Stromal cell of bone marrow (primary cell): ENCODE measurements at places on chromosomes 4 and X.

- DNase-seq: no peak
Measured at GRCh38 chr4:140637836-140638235, 69.1 kb upstream of the UCP1 start.

DNA sequence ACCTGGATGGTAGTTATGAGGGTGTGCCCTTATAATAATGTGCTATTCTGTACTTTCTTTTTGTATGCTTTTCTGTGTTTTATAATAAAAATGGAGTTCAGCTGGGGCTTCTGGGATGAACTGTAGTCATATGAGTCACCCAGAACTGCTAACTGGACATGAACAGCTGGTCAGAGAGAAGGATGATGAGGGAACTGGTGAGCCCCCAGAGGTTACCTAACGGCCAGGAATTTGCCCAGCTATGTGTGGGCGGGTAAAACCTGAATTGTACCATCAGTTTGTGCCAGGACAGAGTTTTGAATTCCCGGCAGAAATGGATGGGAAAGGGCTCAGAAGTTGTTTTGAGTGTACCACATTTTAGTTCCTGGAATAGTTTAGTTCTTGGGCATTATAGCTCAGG, 138.0 kb upstream of the USP9X start:
- peak; percentile 15 for DNase-seq

DNA sequence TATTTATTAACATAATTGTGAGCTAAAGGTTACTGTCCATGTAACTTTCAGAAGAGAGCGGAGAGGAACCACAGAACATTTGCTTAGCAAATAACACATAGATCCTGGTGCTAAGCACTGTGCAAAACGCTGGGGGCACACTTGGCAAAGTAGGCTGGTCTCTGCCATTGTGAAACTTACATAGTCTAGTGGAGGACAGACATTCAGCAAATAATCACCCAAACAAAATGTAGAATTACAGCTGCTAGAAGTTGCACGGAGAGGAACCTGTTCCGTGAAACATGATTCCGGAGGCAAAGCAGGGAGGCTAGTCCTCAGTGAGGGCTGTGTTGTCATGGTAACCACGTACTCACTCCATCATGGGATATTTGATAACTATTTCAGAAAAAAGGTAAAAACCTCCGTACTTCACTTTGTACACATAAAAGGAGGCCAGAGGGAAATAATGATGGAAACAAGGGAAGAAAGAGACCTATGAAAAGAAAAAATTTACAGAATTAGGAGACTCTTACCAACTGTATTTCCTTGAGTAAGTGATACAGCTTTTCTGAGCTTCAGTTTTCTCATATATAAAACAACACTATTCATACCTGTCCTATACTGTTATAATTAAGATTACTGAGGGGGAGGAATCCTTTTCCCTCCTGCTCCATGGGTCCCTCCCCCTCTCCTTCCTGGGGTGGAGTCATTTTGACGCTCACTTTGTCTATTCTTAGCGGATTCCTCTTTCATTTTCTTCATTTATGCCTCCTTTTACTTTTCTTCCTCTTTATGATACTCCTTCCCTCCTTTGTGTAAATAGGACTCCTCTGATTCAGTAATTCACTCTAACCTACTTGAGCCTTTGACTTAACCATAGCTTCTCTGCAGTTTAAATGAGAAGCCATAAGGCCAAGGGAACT, 825 bp upstream of the RASGEF1B start:
- DNase-seq: no peak

DNA sequence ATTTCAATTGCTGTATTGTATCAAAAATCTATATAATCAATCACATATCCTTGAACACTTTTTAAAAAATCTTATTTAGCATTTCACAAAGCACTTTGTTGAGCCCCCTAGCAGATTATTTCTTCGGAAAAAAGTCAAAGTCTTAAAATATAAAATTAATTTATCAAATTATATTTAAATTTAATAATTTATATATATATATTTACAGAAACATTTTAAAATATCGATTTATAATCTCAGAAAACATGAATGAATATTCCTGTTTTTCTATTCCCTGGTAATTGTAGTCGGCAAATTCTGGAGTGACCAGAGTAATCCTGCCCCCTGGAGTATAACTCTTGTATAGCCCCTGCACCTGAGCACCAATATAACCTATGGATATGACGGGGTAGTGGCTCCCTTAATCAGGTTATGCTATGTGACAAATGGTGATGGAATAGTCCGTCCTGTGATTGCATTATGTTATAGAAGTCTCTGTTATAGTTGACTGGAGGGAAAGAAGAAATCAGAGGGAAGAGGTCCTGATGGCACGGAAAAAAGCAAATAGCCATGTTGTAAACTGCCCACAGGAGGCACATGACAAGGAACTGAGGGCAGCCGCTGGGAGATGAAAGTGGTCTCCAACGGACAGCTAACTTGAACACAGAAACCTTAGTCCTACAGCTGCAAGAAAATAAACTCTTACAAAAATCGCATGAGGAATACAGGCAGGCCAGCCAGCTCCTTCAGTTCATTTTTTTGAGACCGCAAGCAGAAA, 1092.3 kb downstream of the ARAP2 start:
- DNase-seq: no peak

DNA sequence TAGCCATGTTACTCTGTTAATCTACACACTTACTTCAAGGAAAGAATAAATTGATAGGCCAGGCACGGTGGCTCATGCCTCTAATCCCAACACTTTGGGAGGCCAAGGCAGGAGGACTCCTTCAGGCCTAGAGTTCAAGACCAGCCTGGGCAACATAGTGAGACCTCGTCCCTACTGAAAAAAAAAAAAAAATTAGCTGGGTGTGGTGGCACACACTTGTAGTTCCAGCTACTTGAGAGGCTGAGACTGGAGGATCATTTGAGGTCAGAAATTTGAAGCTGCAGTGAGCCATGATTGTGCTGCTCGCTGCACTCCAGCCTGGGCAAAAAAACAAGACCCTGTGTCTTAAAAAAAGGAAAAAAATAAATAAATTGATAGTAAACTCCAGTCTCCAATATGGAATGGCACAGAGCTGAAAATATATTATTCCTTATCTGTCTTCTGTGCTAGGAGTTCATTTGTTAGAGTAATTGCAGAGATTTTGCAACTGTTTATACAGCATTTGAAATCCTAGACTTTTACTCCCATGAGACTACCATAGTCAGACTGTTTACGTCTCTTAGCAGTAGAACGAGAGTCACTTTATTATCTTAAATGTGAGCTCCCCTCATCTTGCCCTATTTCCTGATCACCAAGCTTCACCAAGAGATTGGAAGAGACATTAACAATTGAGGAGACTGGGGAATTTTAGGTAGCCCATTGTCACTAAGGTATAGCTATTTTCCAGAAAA, 18.8 kb upstream of the TMEM131L start:
- peak; percentile 80 for DNase-seq

GRCh38 chr4:185589067-185589836, 53.9 kb upstream of the PDLIM3 start:
- DNase-seq: peak; percentile 42

- no peak for DNase-seq
Measured at GRCh38 chr4:18536428-18536827, 514.9 kb upstream of the LCORL start.

DNA sequence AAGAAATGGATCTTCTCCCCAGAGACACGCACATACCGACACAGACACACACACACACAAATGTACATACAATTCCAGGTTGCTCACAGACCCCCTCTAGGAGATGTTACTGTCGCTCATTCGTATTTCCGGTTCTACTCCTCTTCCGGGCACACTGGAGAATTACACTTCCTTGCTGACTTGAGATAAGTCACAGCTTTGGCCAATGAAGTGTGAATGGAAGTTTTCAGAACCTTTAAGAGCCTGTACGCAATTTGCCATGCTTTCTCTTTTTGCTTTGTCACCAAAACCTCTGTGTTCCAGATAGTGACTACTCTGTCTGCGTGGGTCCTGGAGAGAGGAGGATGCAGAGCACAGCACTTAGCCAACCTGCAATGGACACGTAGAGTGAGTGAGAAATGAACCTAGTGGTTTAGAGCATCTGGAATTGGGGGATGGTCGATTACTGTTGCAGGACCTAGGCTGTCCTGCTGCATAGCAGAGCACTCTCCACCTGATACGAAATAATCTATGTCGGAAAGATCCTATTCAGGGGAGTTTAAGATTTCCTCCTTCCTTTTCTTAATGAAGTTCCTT, 239.5 kb upstream of the TET2 start:
- no peak for DNase-seq

DNA sequence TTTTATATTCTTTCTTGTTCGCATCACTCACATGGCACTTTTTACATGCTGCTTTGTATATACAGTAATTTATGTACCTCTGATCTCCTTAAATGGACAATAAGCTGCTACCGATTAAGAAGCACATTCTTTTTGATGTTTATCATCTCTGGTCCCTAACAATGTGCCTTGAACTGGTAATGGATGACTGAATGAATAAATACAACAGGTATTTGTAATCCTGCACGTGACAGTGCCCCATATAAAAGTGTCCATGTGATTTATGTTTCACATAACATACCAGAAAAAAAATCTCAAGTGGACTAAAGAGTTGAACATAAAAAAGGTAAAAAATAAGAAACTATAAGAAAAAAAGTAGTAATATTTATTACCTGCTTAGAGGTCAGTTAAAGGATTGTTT, 7.7 kb upstream of the SLAIN2 start:
- no peak for DNase-seq
